ENCODE measurements at places on chromosomes 5 and 9.
A peak's percentile ranks its signal among the peaks of the same experiment; 100 is the strongest.

DNA sequence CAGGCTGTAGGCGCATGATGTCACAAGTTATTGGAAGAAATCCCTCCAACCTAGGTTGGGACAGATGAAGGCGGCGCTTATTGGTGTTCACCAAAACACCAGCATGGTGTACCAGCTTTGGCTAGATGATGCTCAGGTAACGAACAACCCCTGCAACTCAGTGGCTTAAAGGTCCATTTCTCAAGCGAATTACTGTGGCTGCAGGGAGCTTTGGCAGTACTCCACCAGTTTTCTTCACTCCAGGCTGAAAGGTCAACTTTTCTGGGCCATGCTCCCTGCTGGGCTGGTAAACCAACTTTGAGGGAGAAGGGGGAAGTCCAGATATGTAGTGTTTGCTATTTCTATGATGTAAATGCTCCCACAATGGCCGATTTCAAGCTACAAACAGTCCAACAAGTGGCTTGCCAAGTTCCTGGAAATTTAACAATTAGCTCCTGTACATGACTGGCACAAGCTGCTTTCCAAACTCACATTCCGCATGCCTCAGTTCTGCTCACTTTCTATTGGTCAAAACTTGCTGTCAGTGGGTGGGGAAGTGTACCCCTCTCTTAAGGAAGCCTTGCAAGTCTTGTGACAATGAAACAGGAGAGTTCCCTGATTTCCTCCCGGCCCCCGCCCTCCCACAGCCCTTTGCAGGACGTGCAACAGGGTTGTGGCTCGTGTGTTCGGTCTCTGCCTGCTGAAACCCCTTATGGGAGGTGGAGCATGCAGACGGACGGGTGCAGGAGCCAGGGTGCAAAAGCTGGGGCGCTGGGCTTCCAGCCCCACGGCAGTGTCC is 588 bp upstream of the ZBED3 start:
- DNase-seq, result no peak

GRCh38 chr9:98775831-98776441 is 20.4 kb downstream of the ANKS6 start:
- DNase-seq, result peak; percentile 49

GRCh38 chr9:114405294-114406034 is 17.7 kb upstream of the AKNA start:
- peak; percentile 86 for DNase-seq

GRCh38 chr5:93777620-93778019 is 36.2 kb upstream of the POU5F2 start:
- DNase-seq, result no peak

DNA sequence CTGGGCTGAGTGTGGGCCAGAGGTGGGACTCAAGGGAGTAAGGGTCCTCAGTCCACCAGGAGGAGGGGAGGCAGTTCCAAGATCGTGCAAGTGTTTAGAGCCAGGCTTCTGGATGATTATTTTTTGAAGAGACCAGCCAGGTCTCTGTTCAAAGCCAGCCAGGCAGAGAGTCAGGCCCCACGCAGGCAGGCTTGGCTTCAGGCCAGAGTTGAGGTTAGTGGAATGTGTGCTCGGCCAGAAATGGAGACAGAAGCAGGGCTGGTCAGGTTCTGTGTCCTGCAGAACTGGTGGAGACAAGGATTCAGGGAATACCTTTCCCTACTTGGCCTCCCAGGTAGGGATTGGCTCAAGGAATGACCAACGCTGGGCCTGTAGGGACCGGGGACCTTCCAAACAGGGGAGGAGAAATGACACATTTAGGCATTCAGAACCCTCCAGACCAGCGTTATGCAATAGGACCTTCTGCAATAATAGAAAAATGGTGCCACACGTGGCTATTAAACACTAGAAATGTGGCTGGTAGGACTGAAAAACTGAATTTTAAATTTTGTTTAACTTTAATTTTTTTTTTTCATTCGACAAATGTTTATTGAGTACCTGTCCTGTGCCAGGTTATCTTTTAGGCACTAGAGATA is 106.2 kb downstream of the CMYA5 start:
- no peak for DNase-seq

GRCh38 chr9:128886211-128886891 is 4.4 kb downstream of the LRRC8A start:
- no peak for DNase-seq

- no peak for DNase-seq
Observed at GRCh38 chr5:163312598-163312997, 124.8 kb upstream of the CCNG1 start.

GRCh38 chr9:110257097-110257841 is 962 bp upstream of the TXN start:
- DNase-seq, result no peak

DNA sequence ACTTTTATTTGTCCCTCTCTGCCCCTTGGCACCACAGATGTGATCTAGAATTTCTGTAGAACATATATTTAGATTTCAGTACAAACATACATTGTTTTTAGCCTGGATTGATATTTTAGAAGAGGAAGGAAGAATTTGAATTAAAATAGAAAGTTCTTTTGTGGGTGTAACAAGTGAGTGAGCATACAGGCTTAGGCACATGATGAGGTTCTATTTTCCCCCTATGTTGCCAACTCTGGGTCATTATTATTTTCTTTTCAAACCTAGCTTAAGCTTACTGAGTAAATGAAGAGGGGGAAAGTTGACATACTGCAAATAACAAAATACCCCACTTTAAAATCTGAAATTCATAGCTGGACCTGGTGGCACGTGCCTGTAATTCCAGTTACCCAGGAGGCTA is 102.9 kb downstream of the GCNT1 start:
- DNase-seq, result no peak

DNA sequence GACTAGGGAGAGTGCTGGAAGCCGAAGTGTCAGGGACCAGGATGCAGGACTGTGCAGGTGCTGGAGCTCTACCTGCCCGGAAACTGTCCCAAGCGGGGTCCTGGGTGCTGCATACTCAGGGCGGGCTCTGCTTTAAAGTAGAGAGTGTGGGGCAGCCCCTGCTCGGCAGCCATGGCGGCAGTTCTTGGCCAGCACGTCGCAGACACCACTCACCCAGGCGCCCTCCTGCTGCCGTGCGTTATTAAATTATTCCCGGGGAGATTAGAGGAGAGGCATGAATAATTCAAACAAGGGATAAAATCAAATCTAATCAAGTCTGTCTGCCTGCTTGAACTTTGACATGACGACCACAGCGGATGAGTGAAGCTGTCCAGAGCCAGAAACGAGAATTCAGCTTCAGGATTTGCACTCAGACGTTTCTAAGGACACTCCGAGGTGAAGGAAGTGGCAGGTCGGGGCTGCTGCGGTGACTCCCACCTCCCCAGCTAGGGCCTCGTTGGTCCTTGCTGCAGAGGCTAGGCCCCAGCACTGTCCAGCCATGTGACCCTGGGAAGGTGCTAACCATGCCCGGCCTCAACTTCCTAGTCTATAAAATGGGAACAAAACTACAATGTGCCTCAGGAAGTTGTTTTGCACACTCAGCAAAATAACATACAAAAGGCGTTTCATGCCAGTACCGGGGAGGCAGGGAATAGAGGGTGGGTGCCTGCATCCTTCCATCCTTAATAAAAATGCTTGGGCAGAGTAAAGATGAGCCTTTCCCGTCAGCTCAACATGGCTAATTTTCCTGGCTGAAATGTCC is 91.3 kb upstream of the ADAMTS2 start:
- no peak for DNase-seq

GRCh38 chr5:119316906-119317305 is 38.9 kb upstream of the TNFAIP8 start:
- no peak for DNase-seq

DNA sequence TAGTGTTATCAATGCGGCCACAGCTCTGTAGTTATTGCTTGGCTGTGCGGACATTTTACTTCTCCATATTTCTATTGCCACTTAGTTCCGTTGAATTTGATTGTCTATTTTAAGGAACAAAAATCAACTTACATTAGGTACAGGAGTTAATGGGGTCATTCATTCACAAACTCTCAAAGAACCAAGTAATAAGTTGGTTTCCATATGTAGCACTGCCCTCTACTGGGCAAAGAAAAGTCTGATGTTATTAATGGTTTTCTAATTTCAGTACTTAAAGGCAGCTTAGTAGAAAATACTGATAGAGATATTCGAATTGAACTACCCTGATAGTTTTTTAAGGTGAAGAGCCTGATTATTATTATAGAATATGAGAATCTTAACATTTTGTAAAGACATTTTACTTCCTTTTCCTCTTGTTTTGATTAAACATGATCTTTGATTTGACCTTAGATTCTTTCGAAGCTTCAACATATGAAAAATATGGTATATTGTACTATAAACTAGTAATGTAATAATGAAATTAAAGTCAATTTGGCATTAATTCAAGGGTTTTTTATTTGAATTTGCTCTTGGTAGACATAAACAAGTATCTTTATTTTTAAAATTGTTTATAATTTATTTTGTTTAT is 119.5 kb upstream of the CTNND2 start:
- no peak for DNase-seq

DNA sequence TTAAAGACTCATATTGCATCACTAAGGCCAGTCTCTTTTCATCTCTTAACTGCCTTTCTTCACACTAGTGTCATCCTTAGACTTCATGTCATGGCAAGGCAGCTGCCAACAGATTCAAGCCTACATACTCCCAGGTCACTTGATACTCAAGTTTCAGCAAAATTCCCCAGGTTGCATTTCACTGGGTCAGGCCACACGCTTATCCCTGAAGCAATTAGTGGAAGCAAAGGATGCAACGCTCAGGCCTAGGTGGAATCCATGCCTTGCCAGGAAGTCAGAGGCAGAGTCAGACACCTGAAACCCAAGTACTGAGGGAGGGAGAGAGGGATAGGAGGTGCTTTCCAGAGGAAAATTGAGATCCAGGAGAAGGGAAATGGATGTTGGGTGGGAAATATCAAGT is 28.9 kb downstream of the YIPF5 start:
- no peak for DNase-seq

- DNase-seq, result no peak
Observed at GRCh38 chr5:115322729-115323128, 26.3 kb upstream of the CCDC112 start.

- peak; percentile 40 for DNase-seq
Observed at GRCh38 chr9:21993893-21994555, at the start of gene CDKN2A. Gene CDKN2A, minus strand, starts transcription at chr9:21994392.

DNA sequence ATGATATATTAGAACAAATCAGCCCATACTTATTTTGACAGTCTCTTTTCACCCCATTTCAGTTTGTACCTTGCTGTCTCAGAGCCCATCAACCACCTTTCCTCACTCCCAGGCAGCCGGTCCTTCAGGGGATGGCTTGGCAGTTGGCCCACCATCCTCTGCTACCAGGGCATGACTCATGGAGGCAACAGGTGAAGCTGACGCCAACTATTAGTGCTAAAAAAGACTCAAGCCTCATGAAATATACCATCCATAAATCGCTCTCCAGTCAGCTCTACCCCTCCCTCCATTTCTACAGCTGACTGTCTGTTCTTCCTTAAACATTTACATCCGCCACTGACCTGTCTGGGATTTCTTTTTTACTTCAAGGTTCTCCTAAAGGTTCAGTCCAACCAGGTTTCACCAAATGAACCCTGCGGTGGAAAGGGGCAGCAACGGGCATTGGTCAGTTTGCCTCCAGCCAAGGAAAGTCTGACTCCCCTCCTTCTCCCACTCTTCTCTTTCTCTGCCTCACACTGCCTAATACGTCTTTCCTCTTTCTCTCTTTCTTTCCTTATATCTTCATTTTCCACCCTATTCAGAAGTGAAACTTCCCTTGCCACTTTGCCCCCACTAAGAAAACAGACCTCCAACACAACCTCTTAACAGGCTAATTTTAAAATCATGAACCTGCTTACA is 439.1 kb downstream of the RAB3C start:
- no peak for DNase-seq

DNA sequence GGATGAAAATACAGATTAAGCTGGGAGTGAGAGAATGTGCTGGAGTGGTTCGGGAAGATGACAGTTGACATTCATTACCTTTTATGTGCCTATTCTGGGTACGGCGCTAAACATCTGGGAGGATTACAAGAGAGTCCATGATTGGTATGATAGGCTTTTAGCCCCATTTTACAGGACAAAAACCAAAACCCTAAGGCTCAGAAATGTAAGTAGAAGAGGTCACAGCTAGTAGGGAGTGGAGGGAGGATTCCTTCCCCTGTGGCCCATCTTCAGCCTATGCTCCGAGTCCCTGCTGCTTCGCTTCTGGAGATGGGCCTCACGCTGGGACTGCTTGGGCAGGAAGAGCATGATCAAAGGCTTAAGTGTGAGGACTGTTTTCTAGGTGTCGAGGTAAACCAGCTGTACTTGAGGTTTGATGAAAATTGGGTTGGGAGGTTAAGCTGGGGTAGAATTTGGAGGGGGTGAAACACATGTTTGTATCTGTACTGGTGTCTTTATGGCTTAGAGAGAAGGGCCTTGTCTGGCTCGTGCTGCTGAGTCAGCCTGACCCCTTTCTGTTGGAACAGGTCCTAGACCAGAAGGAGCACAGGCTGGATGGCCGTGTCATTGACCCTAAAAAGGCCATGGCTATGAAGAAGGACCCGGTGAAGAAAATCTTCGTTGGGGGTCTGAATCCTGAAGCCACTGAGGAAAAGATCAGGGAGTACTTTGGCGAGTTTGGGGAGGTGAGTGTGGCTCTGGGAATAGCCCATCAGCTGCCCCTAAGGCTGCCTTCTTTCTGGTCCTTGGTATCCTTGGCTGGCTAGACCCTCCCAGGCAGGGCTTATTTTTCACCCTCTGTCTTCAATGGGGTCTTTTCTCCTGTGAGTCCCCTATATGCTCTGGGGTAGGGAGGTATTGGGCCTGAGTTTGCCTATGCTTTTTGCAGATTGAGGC is 2.1 kb downstream of the HNRNPAB start:
- DNase-seq, result peak; percentile 32

- DNase-seq, result no peak
Observed at GRCh38 chr5:57642066-57642465, 159.5 kb upstream of the ACTBL2 start.

GRCh38 chr5:10339058-10339811 is 14.3 kb upstream of the MARCHF6 start:
- DNase-seq, result no peak

DNA sequence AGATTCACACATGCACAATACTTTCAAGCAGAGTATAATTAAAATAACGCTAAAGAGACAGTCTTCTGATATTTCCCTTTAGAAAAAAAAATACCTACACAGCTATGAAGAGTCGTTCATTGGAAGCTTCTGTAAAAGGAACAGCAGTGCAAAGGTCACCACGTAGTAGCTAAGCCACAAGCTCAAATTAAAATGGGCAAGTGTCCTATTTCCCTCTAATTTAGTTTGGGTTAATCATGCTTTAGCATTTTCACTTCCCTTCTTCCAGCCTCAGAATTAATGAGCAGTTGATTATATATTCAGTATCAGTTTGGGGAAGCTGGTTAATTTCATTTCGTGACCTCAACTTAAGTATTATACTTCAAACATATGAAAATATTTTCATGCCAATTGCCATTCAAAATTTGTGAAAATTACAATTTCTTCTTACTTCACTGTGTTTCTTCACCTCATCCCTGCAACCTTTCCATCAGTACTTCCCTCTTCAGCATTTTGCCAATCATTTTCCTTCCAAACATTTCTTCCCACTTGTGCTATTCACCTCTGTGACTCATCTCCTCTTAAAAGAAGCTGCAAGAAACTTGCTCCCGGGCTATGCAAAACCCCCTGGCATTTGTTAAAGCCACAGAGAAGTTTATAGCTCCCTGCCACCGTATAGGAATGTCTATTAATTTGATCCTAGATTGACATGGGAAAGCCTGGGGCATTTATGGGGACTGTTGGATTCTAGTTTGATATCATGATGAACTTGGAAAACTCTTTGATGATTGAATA is 83.0 kb downstream of the DMRTA1 start:
- no peak for DNase-seq
